ENCODE measurements at places on chromosomes 3 and 15.

DNA sequence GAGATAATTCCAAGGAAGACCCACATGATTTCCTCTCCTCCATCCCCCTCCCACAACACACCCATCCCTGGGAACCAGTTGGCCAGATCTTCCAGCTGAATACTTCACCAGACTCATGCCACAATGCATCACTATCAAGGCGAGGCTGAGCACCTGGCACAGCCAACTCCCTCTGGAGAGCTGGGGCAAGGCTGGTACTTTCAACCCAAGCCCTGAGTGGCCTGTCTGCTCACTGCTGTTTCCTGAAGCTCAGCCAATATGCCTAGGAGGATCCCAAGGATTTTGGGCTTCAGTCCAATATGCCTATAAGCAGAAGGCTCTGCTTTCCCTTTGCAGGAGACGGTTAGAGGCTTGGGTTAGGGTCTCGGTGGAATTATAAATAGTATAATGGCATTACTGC, 90.9 kb upstream of the NEO1 start:
- DNase-seq: no peak

- DNase-seq: no peak
These were observed 13.1 kb upstream of the SLC27A2 start for GRCh38 chr15:50168783-50169411.

- DNase-seq: no peak
These were observed 23.4 kb downstream of the EDEM1 start for GRCh38 chr3:5210926-5211325.

- DNase-seq: no peak
These were observed 7.4 kb upstream of the EIF4A2 start for GRCh38 chr3:186775999-186776398.

DNA sequence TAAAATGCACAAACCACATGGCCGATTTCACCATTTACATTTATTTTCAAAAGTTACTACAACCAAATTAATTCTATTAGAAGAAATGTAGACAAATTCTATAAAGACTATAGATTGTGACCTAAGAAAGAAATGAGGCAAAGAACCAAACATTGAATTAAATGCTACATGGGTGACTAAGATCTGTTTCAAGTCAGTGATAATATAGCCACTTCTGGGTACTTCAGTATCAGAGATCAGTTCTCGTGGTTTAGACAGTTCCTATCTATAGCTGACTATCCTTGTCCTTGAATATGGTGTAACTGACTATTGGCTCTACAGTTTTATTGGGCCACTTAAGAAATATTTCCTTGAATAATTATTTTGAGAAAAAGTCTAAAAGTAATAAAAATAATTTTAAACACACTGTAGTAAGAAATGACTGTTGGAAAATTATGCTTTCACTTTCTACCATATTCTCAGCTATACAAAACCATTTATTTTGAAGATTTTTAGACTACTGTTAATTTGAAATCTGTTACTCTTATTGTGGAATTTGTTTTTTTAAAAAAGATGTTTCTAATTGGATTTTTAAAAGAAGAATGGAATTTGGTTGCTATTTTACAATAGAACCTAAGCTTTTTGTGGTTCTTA, 14.1 kb downstream of the KCNMB3 start:
- DNase-seq: no peak

GRCh38 chr3:52444860-52445793, at the start of gene SEMA3G:
Gene SEMA3G, minus strand, starts transcription at chr3:52445103. Its CDS starts 76 bp downstream, at chr3:52445027.
- peak; percentile 58 for DNase-seq

GRCh38 chr3:152282813-152283212, 14.1 kb downstream of the MBNL1 start:
- no peak for DNase-seq

DNA sequence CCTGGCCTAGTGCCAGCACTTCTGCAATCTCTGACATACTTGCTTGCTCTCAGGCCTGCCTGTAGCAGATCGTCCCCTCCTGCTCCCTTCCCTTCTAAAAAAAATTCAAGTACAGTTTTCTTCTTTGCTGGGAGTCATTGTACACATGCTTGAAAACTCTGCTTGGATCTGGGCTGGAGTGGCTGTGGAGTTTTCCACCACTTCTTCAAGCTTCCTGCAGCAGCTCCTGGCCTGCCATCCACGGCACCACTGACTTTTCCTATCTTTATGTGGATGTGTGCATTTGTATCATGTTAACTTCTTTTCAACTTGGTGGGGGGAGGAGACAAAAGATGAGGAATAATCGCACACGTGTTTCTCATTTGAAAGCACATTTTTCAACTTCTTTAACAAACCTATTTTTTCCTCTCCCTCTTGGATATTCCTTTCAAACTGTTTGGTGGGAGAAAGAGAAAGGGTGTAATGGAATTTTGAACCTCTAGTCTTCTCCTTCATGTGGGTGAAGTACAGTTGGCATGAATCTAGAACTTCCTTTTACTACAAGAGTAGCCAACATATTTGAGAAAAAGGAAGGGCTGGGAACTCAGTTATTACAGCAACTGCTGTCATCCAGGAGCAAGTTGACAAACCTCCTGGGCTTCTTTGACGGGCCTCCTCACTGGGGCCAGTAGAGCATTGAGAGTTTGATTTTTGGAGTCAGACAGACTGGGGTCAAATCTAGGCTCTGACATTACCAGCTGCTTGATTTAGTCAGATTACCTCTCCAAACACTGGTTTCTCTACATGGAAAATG, 61.2 kb upstream of the LRTM1 start:
- DNase-seq: no peak
